ENCODE measurements at places on chromosomes 4 and X.

GRCh38 chr4:147286846-147287587, 193.9 kb upstream of the EDNRA start:
- no peak for DNase-seq

DNA sequence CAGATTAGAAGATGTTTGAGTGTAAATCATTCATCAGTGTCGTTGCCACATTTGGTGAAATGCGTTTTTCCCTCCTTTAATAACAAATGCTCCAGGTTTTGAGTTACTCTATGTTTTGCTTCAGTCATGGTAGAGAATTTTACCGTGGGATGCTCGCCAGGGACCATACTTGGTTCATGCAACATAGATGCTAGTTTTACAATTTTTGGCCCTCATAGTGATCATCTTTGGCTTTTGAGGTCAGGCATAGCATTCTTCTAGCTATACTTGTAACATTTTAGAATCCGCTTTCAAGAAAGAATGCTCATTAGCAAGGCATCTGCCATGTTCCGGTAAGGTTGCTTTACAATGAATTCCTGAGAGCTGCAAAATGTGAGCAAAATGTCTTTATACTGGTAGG, 147.2 kb downstream of the SPCS3 start:
- no peak for DNase-seq

DNA sequence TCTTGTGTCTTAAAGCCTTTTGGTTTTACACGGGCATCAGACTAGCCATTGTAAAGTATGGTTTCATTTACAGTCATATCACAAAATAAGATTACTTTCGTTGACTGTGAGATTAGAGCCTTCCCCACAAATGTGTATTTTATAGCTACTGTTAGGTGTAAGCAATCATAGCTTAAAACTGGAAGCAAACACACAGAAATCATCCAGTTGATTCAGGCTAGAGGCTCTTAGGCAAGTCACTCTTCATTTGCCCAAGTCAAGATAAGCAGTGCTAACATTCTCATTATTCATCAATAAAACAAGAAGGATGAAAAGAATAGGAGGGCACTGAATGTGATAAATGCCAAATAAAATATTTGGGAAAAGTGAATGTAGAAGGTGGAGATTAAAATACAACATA, 448.7 kb upstream of the FAM241A start:
- DNase-seq, result no peak

DNA sequence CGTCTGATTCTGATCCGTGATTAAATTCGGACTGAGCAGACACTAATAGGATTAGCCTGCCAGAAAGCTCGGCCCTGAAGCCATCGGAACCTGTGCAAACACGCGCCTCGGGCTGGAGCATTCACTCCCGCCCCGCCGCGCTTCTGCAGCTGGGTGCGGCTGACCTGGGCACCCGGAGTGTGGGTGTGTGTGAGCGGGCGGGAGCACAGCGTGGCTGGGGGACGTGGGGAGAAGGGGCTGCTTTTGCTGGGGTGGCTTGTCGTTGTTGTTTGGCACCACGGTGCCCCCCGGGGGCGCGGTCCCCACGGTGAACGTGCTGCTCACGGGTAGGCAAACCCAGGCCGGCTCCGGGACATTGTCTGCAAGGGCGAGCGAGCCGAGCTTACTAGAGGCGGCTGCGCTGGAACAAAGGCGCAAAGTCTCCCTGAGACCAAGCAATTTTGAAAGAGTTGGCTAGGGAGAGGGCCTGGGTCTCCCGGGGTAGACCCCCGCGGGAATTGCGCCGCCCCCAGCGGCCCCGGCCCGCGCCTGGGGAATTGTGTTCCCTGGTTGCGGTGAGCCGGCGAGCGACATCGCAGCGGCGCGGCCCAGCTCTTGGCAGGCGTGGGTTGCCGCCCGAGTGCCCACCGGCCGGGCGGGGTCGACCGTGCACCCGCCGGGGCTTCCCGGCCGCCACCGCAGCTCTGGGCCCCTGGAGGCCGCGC, 1.4 kb downstream of the MAMLD1 start:
- DNase-seq, result no peak

DNA sequence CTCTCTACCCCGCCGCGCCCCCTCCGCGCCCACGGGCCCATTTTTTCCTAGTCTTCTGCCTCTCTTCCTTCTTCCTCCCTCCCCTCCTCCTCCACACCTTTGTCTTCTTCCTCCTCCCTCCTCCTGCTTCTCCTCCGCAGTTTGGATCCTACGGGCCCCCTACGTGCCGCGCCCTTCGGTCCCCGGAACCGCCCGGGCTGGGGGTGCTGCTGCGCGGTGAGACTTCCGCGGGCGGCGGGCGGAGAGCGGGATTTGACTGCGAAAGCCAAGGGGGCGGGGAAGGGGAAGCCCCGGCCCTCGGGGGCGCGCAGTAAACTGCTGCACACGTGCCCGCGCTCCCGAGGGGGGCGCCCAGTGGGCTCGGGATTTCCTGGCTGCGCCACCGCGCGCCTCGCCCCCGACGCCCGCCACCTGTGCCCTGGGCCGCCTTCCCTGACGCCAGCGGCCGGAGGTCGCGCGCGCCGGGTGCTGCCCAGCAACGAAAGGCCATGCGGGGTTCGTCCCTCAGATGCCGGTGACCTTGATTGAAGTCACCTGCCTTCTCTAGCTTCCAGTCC, 3.3 kb upstream of the NKX3-2 start:
- DNase-seq, result peak; percentile 6

DNA sequence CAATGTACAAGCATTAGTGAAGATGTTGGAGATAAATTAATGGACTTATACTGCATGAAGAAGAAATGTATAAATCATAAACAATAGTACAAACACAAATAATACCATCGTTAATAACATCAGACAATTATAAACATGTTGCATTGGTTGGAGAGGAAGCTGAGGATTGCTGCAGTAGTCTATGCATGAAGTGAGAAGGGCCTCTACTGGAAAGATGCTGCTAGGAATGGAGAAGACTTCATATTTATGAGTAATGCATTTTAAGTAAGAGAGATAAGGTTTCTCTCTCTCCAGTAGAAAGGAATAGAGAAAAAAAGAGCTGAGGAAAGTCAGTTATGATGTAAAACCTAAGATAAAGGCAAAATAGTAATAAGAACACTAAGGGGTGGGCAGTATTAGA, 247.8 kb downstream of the GRID2 start:
- no peak for DNase-seq

- DNase-seq, result no peak
Observed at GRCh38 chr4:127113844-127114362, 518.9 kb upstream of the INTU start.

DNA sequence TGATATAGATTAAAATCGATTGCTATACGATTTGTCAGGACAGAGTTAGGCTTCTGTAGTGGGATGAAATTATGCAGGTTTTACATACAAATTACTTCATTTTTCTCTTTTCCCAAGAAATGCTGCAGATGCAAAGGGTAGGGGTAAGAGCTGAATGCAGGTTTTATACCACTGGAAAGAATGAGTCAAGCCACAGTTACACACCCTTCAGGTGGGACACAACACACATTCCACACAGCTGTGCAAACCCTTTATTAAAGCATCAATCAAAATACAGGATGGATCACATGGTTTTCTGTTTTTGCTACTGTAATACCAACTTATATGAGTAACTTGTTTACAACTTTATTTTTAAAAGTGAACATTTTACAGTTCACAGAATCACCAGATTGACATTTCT, 39.8 kb downstream of the MFAP3L start:
- no peak for DNase-seq

- DNase-seq, result no peak
Observed at GRCh38 chrX:23855569-23855968, 52.2 kb downstream of the APOO start.

DNA sequence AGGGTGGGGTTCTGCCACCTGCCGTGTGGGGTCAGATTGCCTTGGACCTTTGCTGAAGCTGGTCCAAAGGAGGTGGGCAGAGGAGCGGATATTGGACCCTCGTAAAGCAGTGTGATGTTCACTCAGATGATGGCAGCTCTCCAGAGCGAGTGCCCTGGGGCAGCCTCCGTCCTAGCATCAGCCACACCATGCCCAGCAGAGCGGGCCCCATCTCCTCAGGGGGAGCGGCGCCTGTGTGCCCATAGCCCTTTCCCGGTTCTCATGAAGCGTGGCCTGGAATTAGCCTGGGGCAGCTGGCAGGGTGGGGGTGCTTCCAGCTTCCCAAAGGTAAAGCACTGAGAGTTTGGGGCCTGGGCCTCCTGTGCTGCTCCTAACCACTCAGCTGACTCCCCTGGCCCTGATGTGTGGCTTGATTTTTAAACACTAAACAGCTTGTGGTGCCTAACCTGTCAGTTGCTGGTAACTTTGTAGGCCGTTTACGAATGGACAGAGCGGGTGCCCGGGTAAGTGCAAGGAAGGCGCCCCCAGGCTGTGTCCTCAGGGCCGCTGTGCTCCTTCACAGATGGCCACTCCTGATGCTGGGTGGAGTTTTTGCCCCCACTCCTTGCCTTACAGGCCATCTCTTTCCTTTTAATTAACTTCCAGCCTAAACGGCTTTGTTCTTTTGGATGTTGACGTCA, 36.0 kb downstream of the NOP14 start:
- no peak for DNase-seq
